ENCODE measurements at places on chromosomes 2 and 18. TPM values are rescaled to one million over a fixed set of nuclear protein-coding genes. Genes with fewer than 3 reads are reported as not detected.

- no peaks in the 10 kb centered on the region for H3K36me3 ChIP-seq
- no peak for DNase-seq
- H3K4me1 ChIP-seq: peaks cover 40% of the 10 kb centered on the region
- no peaks in the 10 kb centered on the region for H3K27me3 ChIP-seq
- no peak overlapping the region for H3K4me3 ChIP-seq
Measured at GRCh38 chr2:45814951-45815621, 163.6 kb downstream of the PRKCE start.

- DNase-seq: no peak
- peaks cover 34% of the 10 kb centered on the region for H3K4me1 ChIP-seq
- peak overlapping the region; percentile 13 for H3K27ac ChIP-seq
Measured at GRCh38 chr18:44744161-44745121, 63.8 kb downstream of the SETBP1 start.

- H3K36me3 ChIP-seq: no peaks in the 10 kb centered on the region
- H3K4me3 ChIP-seq: no peak overlapping the region
- no peak for DNase-seq
- H3K4me1 ChIP-seq: peaks cover 10% of the 10 kb centered on the region
- no peak overlapping the region for H3K27ac ChIP-seq
Measured at GRCh38 chr2:173766537-173767289, 198.5 kb downstream of the SP3 start.

DNA sequence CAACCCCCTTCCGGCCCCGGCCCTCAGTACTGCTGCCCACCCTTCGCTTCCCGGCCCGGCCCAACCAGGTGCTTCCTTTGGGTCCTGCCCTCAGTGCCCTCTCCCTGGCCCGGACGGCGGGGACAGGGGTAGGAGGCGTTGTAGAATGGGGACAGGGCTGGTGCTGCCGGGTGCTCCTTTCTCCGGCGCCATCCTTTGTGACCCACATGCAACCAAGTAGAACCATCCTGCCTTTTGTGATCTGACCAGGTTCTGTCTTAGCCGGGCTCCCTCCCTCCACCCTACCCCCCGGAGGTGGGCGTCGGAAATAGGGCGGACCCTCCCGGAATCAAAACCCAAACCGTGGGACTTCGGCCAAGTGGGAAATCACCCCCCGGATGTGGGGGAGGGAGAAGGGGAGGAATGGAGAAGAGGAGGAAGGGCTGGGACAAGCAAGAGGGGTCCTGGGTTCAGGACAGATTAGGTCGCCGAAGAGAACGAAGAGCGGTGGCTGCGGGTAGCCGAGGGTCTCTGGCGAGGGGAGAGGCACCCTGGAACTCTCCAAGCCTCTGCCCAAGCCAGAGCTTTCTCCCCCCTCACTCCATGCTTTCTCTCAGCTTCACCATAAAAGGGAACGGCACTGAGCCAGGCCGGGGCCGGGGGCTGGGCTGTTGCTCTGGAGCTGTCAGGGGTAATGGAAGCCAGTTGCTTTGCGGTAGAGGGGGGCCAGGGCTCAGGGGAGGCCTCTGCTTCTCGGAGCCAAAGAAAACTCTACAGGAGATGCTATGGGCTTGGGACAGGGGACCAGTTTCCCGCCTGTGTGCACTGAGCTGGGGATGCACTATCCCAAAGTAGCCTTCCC is 756 bp upstream of the OST4 start:
- H3K27ac ChIP-seq: peak overlapping the region; percentile 100
- DNase-seq: peak; percentile 95
- H3K4me1 ChIP-seq: peaks cover 24% of the 10 kb centered on the region
- H3K27me3 ChIP-seq: no peaks in the 10 kb centered on the region
- peak overlapping the region; percentile 84 for H3K4me3 ChIP-seq

DNA sequence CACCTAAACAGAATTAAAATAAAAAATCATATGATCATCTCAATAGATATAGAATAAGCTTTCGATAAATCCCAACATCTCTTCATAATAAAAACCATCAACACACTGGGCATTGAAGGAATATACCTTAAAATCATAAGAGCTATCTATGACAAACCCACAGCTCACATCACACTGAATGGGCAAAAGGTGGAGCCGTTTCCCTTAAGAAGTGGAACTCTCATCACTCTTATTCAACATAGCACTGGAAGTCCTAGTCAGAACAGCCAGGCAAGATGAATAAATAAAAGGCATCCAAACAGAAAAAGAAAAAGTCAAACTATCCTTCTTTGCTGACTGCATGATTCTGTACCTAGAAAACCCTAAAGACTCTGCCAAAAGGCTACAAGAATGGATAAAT is 510.3 kb downstream of the ZNF804A start:
- no peak overlapping the region for H3K27ac ChIP-seq
- no peaks in the 10 kb centered on the region for H3K36me3 ChIP-seq
- no peaks in the 10 kb centered on the region for H3K27me3 ChIP-seq
- H3K4me3 ChIP-seq: no peak overlapping the region
- no peak for DNase-seq
- no peaks in the 10 kb centered on the region for H3K4me1 ChIP-seq

DNA sequence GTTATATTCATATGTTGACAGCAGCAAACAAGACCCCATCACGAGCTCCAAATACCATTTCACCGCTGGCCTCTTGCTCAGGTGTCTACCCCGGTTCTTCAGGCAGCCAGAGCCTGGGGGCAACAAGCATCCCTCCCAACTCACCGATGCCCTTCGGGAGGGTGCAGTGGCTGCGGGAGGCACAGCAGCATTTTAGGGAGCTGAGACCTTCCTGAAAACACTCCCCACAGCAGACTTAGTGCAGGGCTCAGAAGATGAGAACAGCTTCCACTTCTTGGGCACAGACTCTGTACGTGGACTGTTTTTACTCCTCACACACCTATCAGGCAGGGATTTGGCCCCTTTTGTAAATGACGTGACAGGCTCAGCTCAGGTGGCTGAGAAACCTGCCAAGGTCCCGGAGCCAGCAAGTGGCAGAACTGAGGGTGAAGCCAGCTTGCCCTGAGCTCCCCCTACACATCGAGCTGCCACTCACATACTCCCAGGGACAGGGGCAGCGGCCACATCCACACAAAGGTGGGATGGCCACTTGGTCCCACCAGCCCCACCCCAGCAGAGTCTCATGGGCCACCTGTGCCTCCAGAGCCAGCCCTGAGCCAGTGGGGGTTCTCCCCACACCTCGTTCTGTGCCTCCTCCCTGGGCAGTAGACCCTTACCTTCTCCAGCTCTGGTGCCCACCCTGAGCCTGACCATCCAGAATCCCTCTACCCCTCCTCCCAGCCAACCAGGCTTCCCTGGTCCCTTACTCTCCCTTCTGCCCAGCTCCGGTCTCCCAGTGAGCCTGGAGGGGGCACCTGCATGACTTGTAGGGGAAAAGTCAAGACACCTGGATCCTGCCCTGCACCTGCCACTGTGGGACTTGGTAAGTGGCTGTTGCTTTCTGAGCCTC is 28.5 kb downstream of the CYP27C1 start:
- no peaks in the 10 kb centered on the region for H3K27me3 ChIP-seq
- no peak overlapping the region for H3K4me3 ChIP-seq
- H3K4me1 ChIP-seq: no peaks in the 10 kb centered on the region
- H3K27ac ChIP-seq: no peak overlapping the region

DNA sequence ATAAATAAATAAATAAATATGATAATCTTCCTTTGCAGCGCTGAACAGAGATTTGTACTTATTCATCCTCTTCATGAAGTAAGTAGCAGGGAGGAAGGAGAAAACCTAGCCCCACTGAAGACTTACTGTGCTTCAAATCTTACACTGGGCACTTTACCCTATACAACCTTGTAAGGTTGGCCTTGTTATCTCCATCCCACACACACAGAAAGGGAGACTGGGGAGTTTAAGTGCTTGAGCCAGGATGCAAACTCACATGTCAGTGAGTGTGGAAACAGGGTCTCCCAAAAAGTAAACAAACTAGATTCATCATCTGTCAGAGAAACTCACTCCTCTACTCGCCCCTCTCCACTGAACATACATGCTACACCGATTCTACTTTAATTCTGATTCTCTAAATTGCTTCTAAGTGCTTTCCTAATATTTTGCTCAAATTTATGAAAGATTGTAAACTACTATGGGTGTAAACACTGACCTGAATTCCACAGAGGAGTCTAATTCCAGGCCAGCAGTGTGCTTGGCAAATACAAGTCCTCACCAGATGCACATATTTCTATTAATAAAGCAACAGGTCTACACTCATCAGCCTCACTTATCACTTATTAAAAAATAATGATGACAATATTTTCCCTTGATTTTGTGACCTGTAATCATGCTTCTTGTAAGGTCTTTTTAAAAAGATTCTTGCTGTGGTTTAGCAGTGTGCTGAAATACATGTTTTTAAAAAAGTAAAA is 155.5 kb downstream of the TCF4 start:
- no peaks in the 10 kb centered on the region for H3K27me3 ChIP-seq
- no peak overlapping the region for H3K4me3 ChIP-seq
- peaks cover 19% of the 10 kb centered on the region for H3K4me1 ChIP-seq
- no peaks in the 10 kb centered on the region for H3K36me3 ChIP-seq
- no peak for DNase-seq

DNA sequence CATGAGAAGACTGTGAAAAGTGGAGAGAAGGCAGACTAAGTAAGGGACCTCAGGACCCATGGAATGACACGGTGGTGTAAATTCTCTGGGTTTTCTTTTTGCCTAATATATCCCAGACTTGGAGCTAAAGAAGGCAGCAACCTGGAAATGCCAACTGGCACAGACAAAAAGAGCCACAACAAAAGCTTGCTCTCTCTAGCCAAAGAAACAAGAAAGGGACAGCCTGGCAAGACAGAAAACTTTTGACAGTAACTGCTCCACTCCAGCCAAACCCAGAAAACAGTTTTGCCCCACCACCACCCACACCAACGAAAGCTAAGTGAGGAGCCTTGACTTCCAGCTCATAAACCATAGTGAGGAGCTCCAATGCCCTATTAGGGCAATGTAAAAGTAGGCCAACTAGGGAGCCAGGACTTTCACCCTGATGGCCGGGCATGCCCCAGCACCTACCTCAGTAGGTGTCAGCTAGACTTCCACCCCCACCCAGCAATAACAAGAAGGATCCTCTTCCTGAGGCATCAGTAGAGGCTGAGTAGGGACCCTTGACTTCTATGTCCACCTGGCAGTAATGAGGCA is 35.5 kb downstream of the PELI1 start:
- H3K4me1 ChIP-seq: peaks cover 7% of the 10 kb centered on the region
- no peak for DNase-seq
- H3K27ac ChIP-seq: no peak overlapping the region
- H3K27me3 ChIP-seq: no peaks in the 10 kb centered on the region
- no peak overlapping the region for H3K4me3 ChIP-seq

DNA sequence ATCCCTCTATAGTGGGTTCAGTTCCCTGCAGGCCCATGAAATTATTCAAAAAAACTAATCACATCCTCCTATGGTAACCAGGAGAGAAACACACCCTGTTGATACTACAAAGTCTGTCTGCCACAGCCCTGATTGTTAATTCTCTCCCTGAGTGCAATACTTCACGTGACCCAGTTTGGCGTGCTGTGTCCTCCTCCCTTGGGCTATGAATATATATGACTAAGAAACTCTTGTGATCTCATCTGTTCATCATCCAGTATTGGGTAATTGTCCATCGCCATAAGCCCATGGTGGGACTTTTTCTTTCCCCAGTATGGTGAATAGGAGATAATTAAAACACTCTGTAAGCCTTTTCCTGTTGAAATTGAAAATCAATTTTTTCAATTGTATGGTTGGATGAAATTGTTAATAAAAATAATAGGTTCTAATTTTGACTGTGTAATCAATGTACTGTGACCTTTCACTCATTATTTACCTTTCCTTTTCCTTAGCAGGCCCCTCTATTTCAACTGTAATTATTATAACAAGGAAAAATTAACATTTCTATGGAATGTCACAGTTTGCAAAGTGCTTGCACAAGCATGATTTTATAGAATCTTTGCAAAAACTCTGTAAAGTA is 1822.6 kb downstream of the SUCLG1 start:
- no peaks in the 10 kb centered on the region for H3K27me3 ChIP-seq
- DNase-seq: no peak
- H3K4me3 ChIP-seq: no peak overlapping the region

GRCh38 chr2:97742381-97742847 is 29.0 kb downstream of the ZAP70 start:
- H3K4me3 ChIP-seq: no peak overlapping the region
- DNase-seq: no peak
- H3K27me3 ChIP-seq: no peaks in the 10 kb centered on the region
- H3K36me3 ChIP-seq: no peaks in the 10 kb centered on the region

DNA sequence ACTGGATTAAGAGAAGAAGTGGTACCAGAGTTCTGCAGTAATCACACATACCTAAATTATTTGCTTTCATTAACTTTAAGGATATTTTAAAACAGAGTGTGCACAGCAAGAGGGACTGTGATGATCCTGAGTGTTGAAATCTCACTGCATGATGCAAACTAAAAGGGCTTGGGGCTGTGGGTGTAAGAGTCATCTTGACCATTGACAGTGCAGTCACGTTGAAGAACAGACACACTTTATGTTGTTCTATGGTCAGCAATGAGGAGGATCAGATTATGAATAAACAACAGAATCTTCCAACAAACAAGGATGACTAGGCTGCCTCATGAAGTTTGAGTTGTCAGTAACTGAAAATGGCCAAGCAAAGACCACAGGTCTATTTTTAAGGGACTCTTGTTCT is 87.2 kb upstream of the GALNT5 start:
- H3K27me3 ChIP-seq: no peaks in the 10 kb centered on the region
- H3K36me3 ChIP-seq: no peaks in the 10 kb centered on the region
- peak; percentile 21 for DNase-seq
- H3K4me3 ChIP-seq: no peak overlapping the region

DNA sequence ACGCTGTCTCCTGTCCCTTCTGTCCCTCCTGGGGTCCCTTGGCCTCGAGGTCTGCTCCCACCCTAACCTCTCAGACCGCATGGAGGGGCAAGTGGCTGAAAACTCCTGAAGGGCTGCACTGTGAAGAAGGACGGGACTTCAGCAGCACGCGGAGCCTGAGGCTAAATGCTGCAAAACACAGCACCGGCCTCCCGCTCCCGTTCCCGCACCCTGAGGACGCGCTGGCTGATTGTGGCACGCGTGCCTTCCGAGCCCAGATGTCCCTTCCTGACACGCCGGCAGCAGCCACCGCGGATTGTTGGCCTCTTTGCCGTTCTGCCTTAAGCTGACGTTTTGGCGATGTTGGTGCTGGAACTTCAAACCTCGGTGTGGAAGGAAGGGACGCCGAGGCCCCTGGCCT is 125.9 kb upstream of the CTDP1 start:
- no peaks in the 10 kb centered on the region for H3K27me3 ChIP-seq
- H3K27ac ChIP-seq: no peak overlapping the region
- H3K36me3 ChIP-seq: no peaks in the 10 kb centered on the region
- no peak for DNase-seq

The CD28 gene
- not detected for total RNA-seq

The SNORC gene
- 3.8 TPM for total RNA-seq

The LIMS2 gene
- 32.9 TPM for total RNA-seq

The CPLX4 gene
- total RNA-seq: not detected

The RETSAT gene
- 11.6 TPM for total RNA-seq

Measured in cardiac muscle cell (in vitro differentiated cells and primary cell).